ENCODE measurements at places on chromosomes 12 and 14.

- no peak overlapping the region for H3K4me3 ChIP-seq
- H3K4me1 ChIP-seq, result peaks cover 2% of the 10 kb centered on the region
- H3K27ac ChIP-seq, result no peak overlapping the region
- no peaks in the 10 kb centered on the region for H3K36me3 ChIP-seq
- no peak for DNase-seq
Measured at GRCh38 chr12:51536159-51536558, 54.9 kb upstream of the SCN8A start.

DNA sequence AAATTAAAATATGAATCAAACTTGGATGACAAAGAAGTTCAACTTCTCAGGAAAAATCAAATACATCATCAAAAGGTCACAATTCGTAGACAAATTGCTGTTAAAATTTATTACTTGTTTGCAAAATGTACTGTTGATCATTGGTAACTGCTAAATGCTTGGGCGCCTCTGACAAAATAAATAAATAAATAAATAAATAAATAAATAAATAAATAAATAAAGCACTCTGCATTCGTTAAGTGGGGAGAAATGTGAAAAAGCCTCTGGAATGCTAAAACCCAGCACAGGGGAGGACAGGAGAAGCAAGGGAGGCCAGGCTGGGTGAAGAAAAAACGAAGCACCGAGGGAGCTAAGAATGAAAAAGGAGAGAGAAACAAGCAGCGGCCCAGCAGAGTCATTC is 115.2 kb downstream of the BCL11B start:
- no peaks in the 10 kb centered on the region for H3K36me3 ChIP-seq
- DNase-seq, result no peak
- H3K27ac ChIP-seq, result no peak overlapping the region
- no peak overlapping the region for H3K4me3 ChIP-seq
- H3K4me1 ChIP-seq, result peaks cover 6% of the 10 kb centered on the region
- no peaks in the 10 kb centered on the region for H3K27me3 ChIP-seq

DNA sequence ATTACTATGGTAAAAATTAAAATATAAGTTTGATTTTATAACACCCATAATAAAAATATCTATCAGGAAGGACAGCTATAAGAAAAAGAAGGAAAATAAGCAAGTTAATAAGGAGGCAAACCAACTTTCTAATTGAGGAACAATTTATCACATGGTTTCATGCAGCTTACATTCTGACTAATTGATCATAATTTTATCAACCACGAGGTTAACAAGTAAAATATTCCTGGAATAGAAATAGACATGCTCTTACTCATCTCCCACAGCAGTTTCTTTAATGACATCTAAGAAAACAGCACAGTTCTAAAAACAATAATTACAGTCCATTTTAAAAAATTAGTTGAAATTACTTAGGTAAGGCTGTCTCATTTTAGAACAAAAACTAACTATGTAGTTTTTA is 130.8 kb upstream of the KRR1 start:
- no peak overlapping the region for H3K4me3 ChIP-seq
- H3K27ac ChIP-seq, result peak overlapping the region; percentile 64
- H3K27me3 ChIP-seq, result peaks cover 3% of the 10 kb centered on the region
- H3K36me3 ChIP-seq, result peaks cover 1% of the 10 kb centered on the region
- no peak for DNase-seq
- H3K4me1 ChIP-seq, result peaks cover 50% of the 10 kb centered on the region

GRCh38 chr12:52347551-52348510 is 19.4 kb downstream of the KRT85 start:
- H3K4me3 ChIP-seq, result no peak overlapping the region
- DNase-seq, result no peak
- H3K36me3 ChIP-seq, result no peaks in the 10 kb centered on the region

DNA sequence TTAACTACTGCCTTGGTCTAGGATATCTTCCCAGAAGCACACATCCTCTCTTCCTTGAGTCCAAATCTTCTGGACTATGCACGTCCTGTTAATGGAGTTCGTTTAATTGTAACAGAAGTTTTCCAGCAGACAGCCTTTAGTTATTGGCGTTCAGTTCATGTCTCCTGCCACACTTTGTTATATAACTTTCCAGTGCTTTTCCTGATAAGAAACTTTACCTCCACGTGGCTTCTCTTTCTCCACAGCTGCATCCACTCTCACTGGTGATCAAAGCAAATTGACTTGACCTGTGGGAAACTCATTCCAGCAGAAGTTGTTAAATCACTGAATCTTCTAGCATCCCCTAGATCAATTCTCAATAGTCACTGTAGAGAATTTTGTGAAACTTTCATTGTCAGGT is 19.0 kb downstream of the PTPN21 start:
- H3K27ac ChIP-seq, result no peak overlapping the region
- H3K36me3 ChIP-seq, result no peaks in the 10 kb centered on the region

GRCh38 chr12:124732275-124733075 is 131.2 kb downstream of the SCARB1 start:
- no peak for DNase-seq
- H3K36me3 ChIP-seq, result no peaks in the 10 kb centered on the region
- peaks cover 22% of the 10 kb centered on the region for H3K4me1 ChIP-seq
- no peak overlapping the region for H3K27ac ChIP-seq
- H3K27me3 ChIP-seq, result no peaks in the 10 kb centered on the region

GRCh38 chr14:89364316-89364715 is 52.7 kb downstream of the FOXN3 start:
- peak overlapping the region; percentile 76 for H3K4me3 ChIP-seq
- peaks cover 12% of the 10 kb centered on the region for H3K36me3 ChIP-seq
- no peaks in the 10 kb centered on the region for H3K27me3 ChIP-seq
- H3K4me1 ChIP-seq, result peaks cover 61% of the 10 kb centered on the region

GRCh38 chr12:28248555-28249145 is 58.4 kb downstream of the CCDC91 start:
- no peak for DNase-seq
- peaks cover 64% of the 10 kb centered on the region for H3K4me1 ChIP-seq
- H3K27ac ChIP-seq, result no peak overlapping the region

DNA sequence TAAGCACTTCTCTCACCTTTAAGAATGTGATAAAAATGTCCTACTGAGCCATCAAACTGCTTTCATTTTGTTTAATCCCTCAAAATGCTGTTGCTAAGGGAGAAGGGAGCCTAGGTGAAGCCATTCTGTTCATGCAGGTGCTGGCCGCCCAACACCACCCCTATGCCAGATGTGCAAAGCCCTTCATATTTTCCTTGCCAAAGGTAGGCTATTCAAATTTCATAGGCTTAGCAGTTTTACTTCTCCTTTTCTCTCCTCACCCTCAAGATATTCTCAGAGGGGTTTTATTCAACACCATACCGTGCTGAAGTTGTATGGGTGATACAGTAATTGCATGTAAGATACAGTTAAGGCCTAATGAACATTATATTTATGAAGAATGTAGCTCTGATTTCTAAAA is 461.7 kb downstream of the GXYLT1 start:
- no peak overlapping the region for H3K4me3 ChIP-seq
- H3K27me3 ChIP-seq, result no peaks in the 10 kb centered on the region
- H3K4me1 ChIP-seq, result no peaks in the 10 kb centered on the region
- DNase-seq, result no peak
- H3K27ac ChIP-seq, result no peak overlapping the region
- H3K36me3 ChIP-seq, result no peaks in the 10 kb centered on the region

GRCh38 chr12:109883461-109883860 is 3.1 kb upstream of the GLTP start:
- no peak for DNase-seq
- no peaks in the 10 kb centered on the region for H3K36me3 ChIP-seq
- no peaks in the 10 kb centered on the region for H3K27me3 ChIP-seq
- H3K27ac ChIP-seq, result no peak overlapping the region

- no peak overlapping the region for H3K27ac ChIP-seq
- no peaks in the 10 kb centered on the region for H3K27me3 ChIP-seq
- peaks cover 7% of the 10 kb centered on the region for H3K4me1 ChIP-seq
Measured at GRCh38 chr14:52360831-52361230, 46.7 kb downstream of the PTGER2 start.

GRCh38 chr14:68856572-68856971 is 63.7 kb upstream of the ZFP36L1 start:
- H3K4me1 ChIP-seq, result peaks cover 4% of the 10 kb centered on the region
- H3K27me3 ChIP-seq, result no peaks in the 10 kb centered on the region
- H3K36me3 ChIP-seq, result peaks cover 5% of the 10 kb centered on the region
- H3K4me3 ChIP-seq, result no peak overlapping the region

- no peak overlapping the region for H3K4me3 ChIP-seq
- peaks cover 66% of the 10 kb centered on the region for H3K4me1 ChIP-seq
- H3K27me3 ChIP-seq, result no peaks in the 10 kb centered on the region
- H3K36me3 ChIP-seq, result peaks cover 8% of the 10 kb centered on the region
- no peak for DNase-seq
Measured at GRCh38 chr12:94203796-94204195, 55.4 kb downstream of the PLXNC1 start.

- peaks cover 50% of the 10 kb centered on the region for H3K4me1 ChIP-seq
- H3K27ac ChIP-seq, result peak within 1 kb of the TSS; percentile 85
Measured at GRCh38 chr14:92513204-92513965, at the start of gene RIN3. Gene RIN3 (plus strand): TSS chr14:92513781. CDS start chr14:92513933, 152 bp downstream.

GRCh38 chr12:73136386-73136785 is 864.2 kb downstream of the TRHDE start:
- DNase-seq, result no peak
- no peaks in the 10 kb centered on the region for H3K36me3 ChIP-seq
- H3K4me3 ChIP-seq, result no peak overlapping the region
- H3K27ac ChIP-seq, result no peak overlapping the region
- no peaks in the 10 kb centered on the region for H3K4me1 ChIP-seq

DNA sequence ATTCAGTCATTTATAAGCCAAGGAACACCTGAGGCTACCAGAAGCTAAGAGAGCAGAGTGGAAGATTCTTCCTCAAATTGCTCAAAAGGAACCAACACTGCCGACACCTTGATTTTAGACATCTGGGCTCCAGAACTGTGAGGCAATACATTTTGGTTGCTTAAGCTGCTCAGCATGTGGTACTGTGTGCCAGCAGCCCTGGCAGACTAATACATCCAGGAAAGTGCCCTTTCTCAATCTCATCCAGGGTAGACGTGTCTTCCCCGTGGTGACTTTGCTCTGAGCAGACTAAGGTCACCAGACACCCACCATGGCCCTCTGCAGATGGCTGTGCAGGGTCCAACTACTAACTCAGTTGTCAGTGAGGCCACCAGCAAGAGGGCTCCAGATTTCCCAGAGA is 122.8 kb downstream of the VRK1 start:
- no peaks in the 10 kb centered on the region for H3K27me3 ChIP-seq
- H3K36me3 ChIP-seq, result peaks cover 12% of the 10 kb centered on the region
- no peak overlapping the region for H3K27ac ChIP-seq
- no peak overlapping the region for H3K4me3 ChIP-seq

GRCh38 chr12:47983541-47984115 is 20.2 kb downstream of the TMEM106C start:
- no peak overlapping the region for H3K4me3 ChIP-seq
- peaks cover 3% of the 10 kb centered on the region for H3K4me1 ChIP-seq
- no peaks in the 10 kb centered on the region for H3K36me3 ChIP-seq
- no peak overlapping the region for H3K27ac ChIP-seq
- DNase-seq, result no peak
- peaks cover 5% of the 10 kb centered on the region for H3K27me3 ChIP-seq

GRCh38 chr12:40730281-40730680 is 38.0 kb downstream of the CNTN1 start:
- H3K4me3 ChIP-seq, result no peak overlapping the region
- H3K4me1 ChIP-seq, result no peaks in the 10 kb centered on the region
- no peak for DNase-seq
- H3K27ac ChIP-seq, result no peak overlapping the region

DNA sequence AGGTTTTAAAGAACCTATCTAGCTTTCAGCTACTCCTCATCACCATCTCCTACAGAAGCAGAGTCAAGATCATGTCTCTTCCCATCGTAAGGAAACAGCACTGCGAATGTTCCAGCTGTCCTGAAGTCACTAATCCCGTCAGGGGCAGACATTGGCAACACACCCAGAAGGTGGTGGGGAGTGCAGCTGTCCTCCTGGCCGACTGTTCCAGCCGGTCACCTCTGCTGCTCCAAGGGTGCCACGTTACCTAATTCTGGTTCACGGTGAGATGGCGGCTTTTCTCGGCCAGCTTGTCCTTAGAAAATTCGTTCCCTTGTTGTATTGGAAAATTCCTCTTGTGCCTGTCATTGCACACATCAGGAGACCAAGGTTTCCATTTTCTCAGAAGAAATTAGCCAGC is 196.2 kb downstream of the ZFP36L1 start:
- no peaks in the 10 kb centered on the region for H3K27me3 ChIP-seq
- H3K27ac ChIP-seq, result no peak overlapping the region
- H3K36me3 ChIP-seq, result no peaks in the 10 kb centered on the region
- no peak overlapping the region for H3K4me3 ChIP-seq
- peaks cover 17% of the 10 kb centered on the region for H3K4me1 ChIP-seq

GRCh38 chr12:67241482-67241881 is 27.7 kb upstream of the CAND1 start:
- no peaks in the 10 kb centered on the region for H3K27me3 ChIP-seq
- no peak overlapping the region for H3K27ac ChIP-seq
- H3K4me3 ChIP-seq, result no peak overlapping the region
- DNase-seq, result no peak

- H3K27me3 ChIP-seq, result no peaks in the 10 kb centered on the region
- H3K27ac ChIP-seq, result no peak overlapping the region
- H3K4me3 ChIP-seq, result no peak overlapping the region
- no peak for DNase-seq
- H3K4me1 ChIP-seq, result no peaks in the 10 kb centered on the region
Measured at GRCh38 chr12:23753628-23754365, 195.7 kb downstream of the SOX5 start.

DNA sequence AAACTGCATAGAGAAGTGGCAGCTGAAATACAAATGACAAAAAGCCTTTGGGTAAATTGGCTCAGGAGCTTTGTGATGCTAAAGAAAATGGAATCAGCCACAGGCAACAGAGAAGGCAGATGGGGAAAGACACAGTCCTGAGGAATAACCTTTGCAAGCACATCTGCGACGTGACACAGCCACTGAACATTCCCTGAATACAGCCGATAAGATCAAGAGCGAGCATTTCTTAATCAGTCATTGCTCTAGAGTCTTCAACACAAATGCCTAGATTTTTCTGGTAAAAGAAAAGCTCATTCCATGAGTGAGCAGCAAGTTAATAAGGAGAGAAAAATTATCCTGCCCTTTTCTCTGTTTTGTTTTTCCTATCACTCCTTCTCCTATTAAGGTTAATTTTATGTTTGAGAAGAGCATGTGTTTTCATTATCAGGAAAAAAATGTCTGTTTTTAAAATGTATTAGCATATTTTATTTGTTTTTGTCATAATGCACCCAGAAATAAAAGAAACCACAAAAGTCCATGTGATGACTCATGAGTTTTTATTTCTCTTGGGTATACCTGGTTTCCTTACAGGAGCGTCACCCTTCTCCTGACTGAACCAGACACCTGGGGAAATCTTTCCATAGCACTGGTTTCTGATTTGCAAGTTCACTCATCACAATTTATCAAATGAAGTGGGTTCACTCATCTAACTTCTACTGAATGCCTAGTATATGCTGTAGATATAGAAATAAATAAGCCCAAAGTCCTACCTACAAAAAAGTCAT is 45.4 kb upstream of the PCED1B start:
- H3K36me3 ChIP-seq, result no peaks in the 10 kb centered on the region
- no peaks in the 10 kb centered on the region for H3K27me3 ChIP-seq
- no peak overlapping the region for H3K27ac ChIP-seq
- H3K4me1 ChIP-seq, result peaks cover 42% of the 10 kb centered on the region

DNA sequence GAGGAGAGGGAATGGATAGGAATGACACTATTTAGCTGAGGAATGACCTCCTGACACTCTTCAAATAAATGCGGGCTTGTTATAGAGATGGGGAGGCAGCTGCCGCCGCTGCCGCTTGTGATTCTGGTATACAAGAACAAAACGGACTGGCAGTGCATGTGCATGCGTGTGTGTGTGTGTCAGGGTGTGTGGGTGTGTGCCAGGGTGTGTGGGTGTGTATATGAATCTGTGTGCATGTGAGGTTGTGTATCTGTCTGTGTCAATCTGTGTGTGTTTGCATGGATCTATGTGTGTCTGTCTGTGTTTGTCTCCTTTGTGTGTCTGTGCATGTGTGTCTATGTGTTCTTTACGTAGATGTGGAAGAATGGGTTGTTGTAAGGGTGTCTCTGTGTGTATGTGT is 26.0 kb upstream of the LHX5 start:
- H3K4me3 ChIP-seq, result no peak overlapping the region
- H3K4me1 ChIP-seq, result no peaks in the 10 kb centered on the region
- H3K36me3 ChIP-seq, result no peaks in the 10 kb centered on the region
